Activated CD4-positive, alpha-beta memory T cell treated with anti-CD3 and anti-CD28 coated beads for 36 hours (primary cell): ENCODE measurements at places on chromosomes 1 and 21. TPM values are rescaled to one million over a fixed set of nuclear protein-coding genes. Genes with fewer than 3 reads are reported as not detected.

Gene FAM131C
- 0.33 TPM for total RNA-seq

Gene LRRC42
- total RNA-seq, result 28.4 TPM

Gene C1orf210
- total RNA-seq, result not detected

DNA sequence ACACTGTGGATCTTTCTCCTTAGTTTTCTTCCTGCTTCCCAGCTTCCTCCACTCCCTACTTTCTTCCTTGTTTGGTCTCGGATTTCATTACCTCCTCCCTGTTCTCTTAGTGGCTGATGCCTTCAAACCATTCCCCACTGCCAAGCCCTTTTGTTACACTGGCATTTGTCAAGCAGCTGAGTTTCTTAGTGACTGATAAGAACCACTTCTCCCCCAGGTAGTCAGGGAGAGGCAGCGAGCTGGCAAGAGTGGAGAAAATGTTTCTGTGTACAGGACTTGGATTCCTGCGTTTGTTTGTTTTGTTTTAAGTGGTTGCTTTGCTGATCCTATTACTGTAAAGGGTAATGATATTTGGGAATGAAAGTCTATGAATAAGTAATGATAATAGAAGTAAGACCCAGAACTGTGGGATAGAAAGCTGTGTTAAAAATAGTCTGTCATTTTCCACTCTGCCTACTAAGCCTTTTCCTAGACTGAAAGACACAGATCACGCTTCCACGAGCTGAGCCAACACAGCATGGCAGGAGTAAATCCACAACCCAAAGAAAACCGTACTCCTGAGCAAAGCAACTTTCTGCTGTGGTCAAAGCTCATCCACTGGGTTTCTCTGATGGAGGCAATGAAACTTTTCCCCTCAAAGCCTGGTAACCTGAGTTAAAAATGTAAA, 10.1 kb upstream of the SERTAD4 start:
- DNase-seq, result no peak

Gene PLPPR4
- not detected for total RNA-seq

- no peak for DNase-seq
Observed at GRCh38 chr21:21968810-21969209, 970.6 kb downstream of the NCAM2 start.

Gene FMO2
- total RNA-seq, result not detected

DNA sequence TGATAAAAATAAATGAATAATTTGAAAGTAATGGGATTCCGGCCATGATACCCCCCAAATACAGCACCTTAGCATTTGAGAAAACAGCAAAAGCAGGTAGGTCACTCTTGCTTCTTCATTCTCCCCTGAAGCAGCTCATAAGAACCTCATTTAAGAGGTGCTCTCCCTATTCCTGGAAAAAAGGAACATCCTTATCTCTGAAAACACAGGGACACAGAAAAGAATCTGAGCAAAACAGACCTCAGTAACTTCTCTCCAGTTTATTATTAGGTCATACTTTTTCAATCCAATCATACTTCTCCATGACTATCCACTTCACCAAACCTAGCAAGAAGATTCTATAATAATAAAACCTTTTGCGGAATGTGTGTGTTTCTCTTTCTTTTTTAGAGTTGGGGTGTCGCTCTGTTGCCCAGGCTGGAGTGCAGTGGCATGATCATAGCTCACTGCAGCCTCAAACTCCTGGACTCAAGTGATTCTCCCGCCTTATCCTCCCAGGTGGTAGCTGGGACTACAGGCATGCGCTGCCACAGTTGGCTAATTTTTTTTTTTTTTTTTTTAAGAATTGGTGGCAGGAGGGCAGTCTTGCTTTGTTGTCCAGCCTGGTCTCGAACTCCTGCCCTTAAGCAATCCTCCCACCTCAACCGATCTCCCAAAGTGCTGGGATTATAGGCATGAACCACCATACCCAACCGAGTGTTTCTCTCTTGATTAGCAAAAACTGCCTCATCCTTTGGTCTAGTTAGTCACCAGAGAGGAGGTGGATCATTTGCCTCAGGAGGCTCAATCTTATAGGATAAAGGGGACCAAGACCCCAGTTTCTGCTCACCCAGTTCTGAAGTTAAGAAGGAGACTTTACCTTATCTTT, 10.6 kb upstream of the TRIM33 start:
- DNase-seq, result no peak

GRCh38 chr1:42979896-42980800, 21.5 kb upstream of the SLC2A1 start:
- no peak for DNase-seq

- DNase-seq, result no peak
Observed at GRCh38 chr1:46003315-46003714, 129.1 kb downstream of the PIK3R3 start.

Gene OR2W3
- total RNA-seq, result not detected

Gene IGSF3
- 4.2 TPM for total RNA-seq

Gene MOV10
- total RNA-seq, result 63.1 TPM
